T1000 (cell line): ENCODE measurements at places on chromosomes 12 and 14.

DNA sequence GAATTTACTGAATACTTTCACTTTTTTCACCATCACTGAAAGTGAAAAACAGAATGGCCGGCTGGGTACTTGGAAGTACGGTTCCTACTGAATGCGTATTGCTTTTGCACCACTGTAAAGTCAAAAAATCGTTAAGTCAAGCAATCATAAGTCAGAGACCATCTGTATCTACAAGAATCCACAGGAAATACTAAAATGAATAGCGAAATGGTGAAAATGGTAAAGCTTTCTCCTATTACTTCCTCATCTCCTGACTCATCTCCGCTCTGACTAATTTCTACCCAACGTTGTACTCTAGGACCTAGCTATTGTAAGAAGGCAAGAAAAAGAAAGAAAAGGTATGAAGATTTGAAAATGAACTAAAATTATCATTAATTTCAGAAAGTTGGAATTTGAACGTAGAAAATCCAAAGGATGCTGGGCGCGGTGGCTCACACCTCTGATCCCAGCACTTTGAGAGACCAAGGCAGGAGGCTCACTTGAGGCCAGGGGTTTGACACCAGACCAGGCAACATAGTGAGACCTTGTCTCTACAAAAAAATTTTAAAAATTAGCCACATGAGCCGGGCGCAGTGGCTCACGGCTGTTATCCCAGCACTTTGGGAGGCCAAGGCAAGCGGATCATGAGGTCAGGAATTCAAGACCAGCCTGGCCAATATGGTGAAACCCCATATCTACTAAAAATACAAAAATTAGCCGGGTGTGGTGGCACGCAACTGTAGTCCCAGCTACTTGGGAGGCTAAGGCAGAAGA is 5.3 kb upstream of the CDCA4 start:
- DNase-seq = no peak

DNA sequence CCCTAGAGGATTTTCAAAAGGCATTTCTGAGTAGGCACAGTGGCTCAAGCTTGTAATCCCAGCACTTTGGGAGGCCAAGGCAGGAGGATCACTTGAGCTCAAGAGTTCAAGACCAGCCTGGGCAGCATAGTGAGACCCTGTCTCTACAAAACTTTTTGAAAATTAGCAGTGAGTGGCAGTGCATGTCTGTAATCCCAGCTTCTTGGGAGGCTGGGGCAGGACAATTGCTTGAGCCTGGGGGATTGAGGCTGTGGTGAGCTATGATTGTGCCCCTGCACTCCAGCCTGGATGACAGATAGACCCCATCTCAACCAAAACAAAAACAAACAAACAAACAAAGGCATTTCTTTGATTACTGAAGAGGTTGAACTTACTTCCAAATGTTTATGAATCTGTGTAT is 201.4 kb downstream of the KIF26A start:
- DNase-seq = no peak

GRCh38 chr12:10663869-10664268 is 10.0 kb downstream of the STYK1 start:
- no peak for DNase-seq

- DNase-seq = no peak
Measured at GRCh38 chr14:105838591-105839424, 312.4 kb downstream of the TMEM121 start.

GRCh38 chr12:128783129-128783574 is 40.6 kb downstream of the SLC15A4 start:
- no peak for DNase-seq

DNA sequence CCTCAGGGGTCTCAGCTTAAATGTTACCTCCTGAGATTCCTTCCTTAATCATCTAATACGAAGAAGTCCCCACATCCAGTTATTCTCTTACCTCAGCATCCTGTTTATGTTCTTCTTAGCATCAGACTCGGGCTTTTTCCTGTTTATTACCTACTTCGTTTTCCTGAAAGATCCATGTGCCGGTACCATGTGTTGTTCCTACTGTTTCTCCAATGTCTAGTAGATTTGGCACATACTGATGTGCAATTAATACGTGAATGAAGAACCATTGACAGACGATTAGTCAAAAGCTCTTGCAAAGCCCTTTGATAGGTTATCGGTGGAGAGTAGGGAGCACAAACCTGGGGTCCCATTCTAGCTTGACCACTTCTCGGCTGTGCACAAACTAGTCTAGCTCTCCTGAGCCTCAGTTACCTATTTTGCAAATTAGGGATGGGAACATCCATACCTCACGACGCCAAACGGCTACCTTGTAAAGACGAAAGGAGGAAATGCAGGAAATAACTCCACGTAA is 735 bp upstream of the MAPKAPK5 start:
- DNase-seq = no peak

DNA sequence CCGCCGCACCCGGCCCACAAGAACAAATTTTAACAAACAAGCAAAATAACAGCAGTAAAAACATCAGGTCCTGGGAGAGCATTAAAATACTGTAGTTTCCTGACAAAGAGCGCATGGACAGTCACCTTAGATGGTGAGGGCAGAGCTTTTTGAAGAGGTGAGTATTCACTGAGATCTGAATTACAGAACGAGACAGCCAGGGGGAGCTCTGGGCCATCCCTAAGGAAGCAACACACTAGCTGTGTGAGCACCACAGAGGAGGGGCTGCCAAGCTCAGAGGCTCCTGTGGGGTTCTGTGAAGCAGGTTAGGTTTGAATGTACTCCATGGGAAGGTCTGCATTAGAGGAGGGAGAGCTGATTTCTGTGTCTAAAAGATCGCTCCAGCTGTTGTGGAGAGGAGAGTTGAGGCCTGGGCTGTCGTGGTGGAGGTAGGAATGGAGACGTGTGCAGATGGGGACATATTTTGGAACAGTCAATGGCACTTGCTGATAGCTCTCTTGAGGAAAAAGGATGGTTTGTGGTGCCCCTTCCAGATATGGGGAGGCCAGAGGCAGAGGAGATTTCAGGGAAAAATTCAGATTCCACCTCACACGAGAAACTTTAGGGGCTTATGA is 72.9 kb downstream of the TRAFD1 start:
- DNase-seq = no peak

GRCh38 chr12:12613344-12613743 is 1.7 kb downstream of the CREBL2 start:
- no peak for DNase-seq

- no peak for DNase-seq
Measured at GRCh38 chr14:75514673-75515628, 7.3 kb upstream of the BATF start.
